ENCODE measurements at places on chromosomes 12 and 14.

DNA sequence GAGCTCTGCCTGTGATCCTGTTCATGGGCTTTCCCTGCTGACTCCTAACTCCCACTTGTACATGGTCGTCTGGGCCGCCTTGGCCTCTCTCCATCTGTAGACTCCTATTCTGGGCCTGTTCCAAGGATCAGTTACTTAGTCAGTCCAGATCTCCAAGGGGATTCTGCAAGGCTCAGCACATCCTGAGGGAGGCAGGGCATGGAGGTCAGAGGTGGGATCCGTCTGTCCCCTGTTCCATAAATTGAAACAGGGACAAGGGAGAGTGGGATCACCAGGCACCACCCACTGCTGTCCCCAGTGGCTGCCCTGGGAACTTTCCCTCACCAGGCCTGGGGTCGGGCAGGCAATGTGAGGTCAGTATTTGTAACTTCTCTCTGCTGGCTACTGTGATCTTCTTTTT is 43.5 kb downstream of the KCTD10 start:
- peak; percentile 56 for DNase-seq

DNA sequence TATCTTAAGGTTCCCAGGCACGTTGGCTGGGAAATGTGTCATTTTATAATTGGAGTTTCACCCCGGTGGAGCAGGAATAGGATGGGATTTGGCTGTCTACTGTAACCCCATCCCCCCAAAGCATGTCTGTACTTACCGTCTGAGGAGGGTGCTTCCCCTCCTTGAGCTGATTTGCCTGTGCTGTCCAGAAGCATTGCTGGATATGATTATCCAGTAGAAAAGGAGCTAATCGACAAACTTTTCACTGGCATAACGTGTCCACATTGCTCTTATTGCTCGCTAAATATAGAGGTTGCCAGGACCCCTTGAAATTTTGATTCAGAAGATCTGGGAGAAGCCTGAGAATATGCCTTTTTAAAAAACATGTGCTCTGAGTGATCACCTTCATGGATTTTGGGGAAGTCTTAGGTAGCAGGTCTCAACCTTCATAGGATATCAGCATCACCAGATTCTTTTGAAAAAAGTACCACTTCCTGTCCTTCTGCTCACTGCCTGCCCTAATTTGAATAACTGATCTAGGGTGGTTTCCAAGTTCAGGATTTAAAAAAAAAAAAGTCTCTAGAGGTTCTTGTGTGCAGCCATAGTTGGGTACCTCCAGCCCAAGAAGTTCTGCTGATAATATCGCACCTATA is 80.4 kb upstream of the KCNA1 start:
- no peak for DNase-seq

DNA sequence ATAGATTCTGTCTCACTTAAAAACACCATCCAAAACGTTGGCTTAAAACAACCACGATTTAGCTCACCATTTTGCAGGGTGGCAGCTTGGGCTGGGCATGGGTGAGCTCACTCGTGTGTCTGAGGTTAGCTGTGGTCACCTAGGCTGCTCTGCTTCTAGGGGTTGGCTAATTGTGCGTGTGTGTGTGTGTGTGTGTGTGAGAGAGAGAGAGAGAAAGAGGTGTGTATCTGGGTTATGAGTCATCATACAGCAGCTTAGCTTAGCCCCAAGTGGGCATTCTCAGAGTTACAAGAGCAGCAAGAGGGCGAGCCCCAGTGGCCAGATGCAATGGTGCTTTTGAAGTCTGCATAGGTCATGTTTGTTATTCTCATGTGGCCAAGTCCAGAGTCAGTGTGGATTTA is 6.0 kb downstream of the FBXW8 start:
- no peak for DNase-seq

DNA sequence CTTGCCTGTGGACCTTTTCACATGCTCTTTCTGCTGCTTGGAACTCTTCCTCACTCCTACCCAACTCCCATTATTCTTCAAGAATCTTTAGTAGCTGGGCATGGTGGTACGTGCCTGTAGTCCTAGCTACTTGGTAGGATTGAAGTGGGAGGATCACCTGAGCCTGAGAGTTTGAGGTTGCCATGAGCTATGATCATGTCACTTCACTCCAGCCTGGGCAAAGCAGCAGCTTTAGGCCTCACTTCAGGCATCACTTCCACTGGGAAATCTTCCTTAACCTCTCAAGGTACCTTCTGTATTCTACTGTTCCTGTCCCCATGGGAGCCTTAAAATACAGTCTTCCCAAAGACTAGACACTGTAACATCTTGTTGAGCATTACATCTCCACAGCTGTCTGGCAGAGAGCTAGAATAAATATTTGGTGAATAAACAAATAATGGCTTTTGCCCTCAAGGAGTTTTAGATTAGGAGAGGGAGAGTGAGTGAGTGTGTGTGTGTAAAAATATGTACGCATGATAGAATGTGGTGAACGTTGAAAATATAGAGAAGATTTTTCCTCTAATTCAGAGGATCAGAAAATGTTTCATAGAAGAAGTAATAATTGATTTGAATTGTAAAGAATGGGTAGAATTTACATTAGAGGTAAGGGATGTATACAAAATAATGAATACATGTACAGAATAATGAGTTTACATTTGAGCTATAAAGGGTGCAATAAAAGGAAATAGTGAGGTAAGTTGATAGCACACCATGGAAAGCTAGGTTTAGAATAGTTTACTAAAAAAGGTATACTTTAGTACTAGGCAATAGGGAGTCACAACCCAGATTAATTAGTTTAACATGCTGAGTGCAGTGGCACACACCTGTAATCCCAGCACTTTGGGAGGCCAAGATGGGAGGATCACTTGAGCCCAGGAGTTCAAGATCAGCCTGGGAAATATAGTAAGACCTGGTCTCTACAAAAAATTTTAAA is 29.2 kb upstream of the BMAL2 start:
- no peak for DNase-seq

DNA sequence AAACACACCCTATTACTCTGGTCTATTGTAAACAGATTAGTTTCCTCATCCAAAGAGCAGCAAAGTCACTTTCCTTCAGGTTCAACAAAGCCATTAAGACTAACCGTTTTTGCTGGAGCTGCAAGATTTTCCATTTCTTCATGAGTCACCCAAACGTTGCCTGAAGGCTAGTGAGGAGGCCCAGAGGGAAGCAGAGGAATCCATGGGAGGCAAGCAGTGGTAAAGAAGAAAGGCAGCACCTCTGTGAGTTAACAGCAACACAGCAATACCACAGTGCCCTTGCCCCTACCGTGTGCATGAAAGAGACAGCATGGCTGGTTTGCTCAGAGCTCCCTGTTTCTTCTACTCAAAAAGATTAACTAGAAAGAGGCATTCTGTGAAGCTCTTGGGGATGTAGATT is 206.3 kb downstream of the ACSS3 start:
- no peak for DNase-seq

DNA sequence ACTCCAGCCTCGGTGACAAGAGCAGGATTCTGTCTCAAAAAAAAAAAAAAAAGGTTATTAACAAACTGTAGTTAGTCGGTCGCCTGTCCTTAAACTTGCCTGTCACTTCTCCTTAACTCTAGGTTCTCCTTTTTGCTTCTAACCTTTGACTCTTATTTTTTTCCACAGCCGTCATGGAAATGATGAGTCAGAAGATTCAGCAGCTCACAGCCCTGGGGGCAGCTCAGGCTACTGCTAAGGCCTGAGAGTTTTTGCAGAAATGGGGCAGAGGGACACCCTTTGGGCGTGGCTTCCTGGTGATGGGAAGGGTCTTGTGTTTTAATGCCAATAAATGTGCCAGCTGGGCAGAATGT is 418 bp upstream of the MYG1 start:
- no peak for DNase-seq

DNA sequence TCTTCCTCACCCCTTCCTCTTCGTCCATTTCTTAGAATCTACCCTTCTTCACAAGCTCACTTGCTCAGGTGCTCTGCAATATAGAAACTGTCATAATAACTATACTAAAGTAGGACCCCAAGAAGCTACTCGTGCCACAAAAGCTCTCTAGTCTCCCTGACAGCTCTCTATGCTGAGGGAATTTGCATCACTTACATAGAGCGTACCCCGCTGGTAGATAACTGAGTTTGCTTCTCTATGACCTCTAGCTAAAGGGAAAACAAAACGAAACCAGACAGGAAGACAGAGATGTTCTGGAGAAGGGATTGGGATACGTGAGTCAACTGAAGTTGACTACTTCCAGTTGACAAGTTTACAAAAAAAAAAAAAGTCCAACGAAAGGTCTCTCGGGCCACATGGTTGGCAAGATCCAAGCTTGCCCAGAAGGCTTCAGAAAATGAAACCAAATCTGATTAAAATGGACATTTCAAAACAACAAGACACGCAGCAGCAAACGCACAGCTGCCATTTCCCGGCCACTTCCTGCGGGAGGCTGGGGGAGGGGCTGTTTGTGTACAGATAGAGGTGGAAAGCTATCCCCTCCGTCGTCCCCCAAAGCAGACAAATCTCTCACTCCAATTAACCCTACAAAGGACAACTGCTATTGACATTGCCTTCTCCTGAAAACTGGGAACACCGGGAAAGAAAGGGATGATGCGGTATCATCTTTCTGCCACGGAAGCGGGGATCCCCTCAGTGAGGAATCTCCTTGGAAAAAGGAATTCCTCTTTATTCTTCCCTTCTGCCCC is 1.3 kb downstream of the BAZ2A start:
- DNase-seq = peak; percentile 76

- no peak for DNase-seq
These were observed 116.9 kb upstream of the PWP1 start for GRCh38 chr12:107568718-107569117.

- DNase-seq = no peak
These were observed 7.5 kb downstream of the TBK1 start for GRCh38 chr12:64459394-64459891.

DNA sequence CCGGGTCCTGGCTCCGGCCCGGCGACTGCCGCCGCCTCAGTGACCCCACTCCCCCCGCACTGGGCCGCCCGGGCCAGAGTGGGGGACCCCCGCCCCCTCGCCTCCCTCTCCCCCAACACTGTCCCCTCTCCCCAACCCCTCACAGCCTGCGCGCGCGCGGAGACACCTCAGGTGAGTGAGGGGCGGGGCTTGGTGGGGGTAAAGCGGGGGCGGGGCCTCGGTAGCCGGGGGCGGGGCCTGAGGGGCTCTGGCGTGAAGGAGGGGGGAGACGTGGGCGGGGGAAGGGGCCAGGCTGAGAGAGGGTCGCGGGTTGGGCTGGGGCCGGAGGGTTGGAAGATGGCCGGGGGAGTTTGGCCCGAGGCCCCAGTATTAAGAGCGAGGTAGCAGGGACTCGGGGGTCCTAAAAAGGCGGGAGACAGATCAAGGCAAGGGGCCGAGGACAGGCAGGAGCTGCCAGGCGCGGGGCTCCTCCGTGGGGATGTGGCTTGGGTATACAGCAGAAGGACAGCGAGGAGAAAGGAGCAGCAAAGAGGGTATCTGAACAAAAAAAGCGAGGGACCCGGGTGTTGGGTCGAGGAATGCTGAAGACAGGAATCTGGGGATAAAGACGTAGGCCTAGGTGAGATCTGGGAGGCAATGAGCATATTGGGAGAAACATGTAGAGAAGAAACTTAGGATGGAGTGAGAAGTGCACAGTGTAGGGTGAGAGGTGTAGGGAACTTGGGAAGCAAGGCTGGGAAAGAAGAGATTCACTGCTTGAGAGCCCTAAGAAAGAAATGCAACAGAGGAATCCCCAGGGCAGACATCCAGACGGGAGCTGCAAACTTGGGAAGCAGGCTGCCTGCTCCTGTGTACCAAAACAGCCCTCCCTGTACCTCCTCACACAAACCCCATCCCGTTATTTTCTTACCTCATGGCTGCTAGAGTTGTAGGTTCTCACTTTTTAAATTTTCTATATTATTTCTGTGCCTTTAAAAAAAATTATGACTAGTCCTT is 10.8 kb downstream of the SUOX start:
- peak; percentile 79 for DNase-seq

- DNase-seq = no peak
These were observed 13.7 kb downstream of the COL2A1 start for GRCh38 chr12:47990351-47991105.

GRCh38 chr12:19726592-19726991 is 287.3 kb downstream of the AEBP2 start:
- DNase-seq = no peak

- DNase-seq = peak; percentile 54
These were observed 6.4 kb downstream of the NKX2-1 start for GRCh38 chr14:36513451-36514277.

DNA sequence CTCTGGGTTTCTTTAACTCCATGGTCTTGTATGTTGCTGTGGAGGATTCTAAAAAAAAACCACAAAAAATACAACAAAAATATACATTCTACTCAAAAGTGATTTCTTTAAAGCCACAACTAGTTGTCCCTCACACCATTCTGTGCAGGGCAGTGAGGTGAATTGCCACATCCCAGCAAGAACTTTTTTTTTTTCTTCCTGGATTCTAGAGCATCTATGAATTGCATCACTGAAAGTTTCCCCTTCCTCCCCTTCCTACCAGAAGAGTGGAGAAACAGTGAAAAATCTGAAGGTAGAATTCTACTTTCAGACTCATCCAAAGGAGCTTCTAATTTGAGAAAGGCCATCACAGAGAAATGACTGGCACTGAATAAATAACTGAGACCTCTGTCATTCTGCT is 395.3 kb downstream of the AEBP2 start:
- no peak for DNase-seq

DNA sequence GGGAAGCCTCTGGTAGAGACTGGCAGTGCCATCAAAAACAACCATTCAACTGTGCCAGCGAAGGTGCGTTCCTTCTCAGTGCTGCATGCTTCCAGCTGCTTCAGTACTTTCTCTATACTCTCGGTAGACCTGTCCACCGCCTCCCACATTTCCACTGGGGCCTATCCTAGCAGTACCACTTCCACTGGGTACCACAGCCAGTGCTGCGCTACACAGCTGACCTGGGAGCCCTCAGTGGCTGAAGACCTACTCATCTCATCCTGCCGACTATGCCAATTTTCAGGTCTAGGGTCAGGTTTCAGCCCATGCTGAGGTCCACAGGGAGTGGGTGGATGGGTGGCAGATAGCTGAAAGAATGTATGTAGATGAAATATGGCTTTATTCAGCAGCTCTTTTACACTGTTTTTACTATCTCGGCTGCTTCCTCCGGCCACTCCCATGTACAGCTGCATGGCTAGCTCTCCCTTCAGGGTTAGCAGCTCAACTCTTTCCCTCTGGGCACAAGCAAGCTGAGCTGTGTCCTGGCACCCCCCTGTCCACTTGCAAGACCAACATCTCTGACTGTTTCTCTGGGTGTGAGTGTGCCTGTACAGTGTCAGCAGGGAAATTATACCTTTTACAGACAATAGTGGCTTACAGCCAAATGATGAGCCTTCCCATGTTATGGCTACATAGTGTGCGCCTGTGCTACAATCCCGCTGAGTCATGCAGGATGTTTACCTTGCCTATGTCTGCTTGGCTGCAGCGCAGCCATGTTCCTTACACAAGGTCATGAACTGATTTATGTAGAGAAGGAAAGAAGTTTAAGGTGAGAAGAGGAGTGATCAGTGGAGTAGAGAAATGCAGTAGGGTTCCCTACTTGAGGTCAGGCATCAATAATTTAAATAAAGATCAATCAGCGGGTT is 125.7 kb upstream of the DDHD1 start:
- no peak for DNase-seq

- DNase-seq = no peak
These were observed 240.5 kb downstream of the ADGRD1 start for GRCh38 chr12:131194166-131194565.

GRCh38 chr12:2111826-2112225 is 59.0 kb downstream of the CACNA1C start:
- DNase-seq = no peak

- DNase-seq = no peak
These were observed 3.2 kb downstream of the LAG3 start for GRCh38 chr12:6775185-6776174.

GRCh38 chr12:10111451-10111850 is 12.7 kb upstream of the CLEC1A start:
- DNase-seq = no peak

- DNase-seq = no peak
These were observed 10.2 kb downstream of the SGPP1 start for GRCh38 chr14:63717702-63718101.

- DNase-seq = no peak
These were observed 642.0 kb downstream of the SLC6A15 start for GRCh38 chr12:84270470-84271140.
